MCF 10A (cell line): ENCODE measurements at places on chromosomes 4 and X. TPM values are rescaled to one million over a fixed set of nuclear protein-coding genes. Genes with fewer than 3 reads are reported as not detected.

GRCh38 chr4:145716661-145717200, 36.8 kb downstream of the C4orf51 start:
- DNase-seq = no peak

DNA sequence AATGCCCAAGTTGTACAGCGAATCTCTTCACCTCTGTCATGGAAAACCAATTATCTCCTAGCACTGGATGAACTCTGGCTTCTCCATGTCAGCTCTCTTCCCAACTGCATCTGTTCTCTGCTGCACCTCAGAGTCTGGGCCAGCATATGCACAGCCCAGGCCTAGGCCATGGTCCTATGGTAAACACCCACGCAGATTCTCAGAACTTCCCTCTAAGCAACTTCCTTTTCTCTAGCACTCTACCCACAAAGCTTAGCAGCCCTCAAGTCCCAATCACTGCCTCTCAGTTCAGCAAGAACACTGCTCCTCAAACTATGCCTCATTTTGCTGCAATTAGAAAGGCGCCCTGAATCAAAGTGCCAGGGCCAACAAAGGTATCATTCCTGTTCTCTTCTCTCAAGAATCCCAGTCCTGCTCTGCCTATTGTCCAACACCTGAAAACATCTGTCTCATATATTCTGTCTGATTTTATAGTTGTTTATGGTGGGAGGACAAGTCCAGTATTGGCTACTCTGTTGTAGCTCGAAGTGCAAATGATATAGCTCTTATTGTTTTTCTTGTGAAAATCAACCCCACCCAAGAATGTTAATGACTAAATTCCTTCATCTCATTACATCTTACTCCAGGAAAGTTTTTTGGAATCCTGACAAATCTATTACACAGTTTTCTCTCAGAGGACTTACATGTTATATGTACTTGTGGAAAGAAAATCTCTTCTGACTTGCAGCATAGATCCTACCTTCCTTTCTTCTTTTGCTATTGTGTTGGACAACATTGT, 85.4 kb downstream of the DCHS2 start:
- no peak for DNase-seq

DNA sequence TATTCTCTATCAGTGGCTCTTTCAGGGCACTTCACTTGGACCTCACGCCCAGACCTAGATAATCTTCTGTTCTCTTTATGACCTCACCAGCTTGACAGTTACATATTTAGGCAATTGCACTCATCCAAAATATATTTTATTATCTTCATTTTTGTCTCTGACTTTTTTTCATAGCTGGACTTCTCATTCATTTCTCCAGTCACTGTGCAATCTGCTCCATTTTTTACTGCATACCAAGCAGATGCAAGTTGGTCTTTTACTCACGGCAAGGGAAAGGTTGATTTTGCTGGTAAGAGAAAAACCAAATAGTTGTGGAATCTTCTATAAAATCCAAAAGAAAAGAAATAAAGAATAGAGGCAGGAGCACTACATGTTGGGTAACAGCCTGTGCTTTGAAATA, 31.7 kb downstream of the MAD2L1 start:
- no peak for DNase-seq

The FAM47C gene
- total RNA-seq = not detected in 2 replicates

The MAGED2 gene
- 34.3 and 48.6 TPM in 2 replicates for total RNA-seq

The MAGEE1 gene
- 0.47 and 0.79 TPM in 2 replicates for total RNA-seq

The LARP7 gene
- 33.8 and 36.3 TPM in 2 replicates for total RNA-seq

The IQCM gene
- not detected in 2 replicates for total RNA-seq
